ENCODE measurements at places on chromosomes 16 and 17.

- no peak for DNase-seq
Observed at GRCh38 chr16:55711959-55712876, 56.4 kb downstream of the SLC6A2 start.

DNA sequence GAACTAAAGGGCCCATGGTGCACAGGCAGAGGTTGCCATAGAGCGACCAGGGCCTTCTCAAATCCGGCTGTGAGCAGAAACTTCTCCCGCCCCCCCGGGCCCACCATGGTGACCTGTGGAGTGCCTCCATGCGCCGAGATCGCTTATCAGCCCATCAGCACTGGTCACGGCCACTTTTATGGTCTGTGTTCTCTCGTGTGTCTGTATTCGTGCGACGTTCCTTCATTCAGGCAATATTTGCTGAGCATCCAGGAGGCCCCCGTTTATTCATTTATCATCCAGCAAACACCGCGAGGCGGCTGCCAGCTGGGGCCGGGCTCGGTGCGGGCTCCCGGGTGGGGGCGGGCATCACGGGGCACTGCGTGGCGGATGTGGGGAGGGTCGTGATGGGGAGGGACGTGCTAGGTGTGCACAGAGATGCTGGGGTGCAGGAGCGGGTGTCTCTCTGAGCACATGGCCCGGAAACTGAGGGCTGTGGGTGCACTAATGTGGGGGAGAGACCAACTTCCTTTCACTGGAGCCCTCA is 88.0 kb upstream of the CBX4 start:
- no peak for DNase-seq

DNA sequence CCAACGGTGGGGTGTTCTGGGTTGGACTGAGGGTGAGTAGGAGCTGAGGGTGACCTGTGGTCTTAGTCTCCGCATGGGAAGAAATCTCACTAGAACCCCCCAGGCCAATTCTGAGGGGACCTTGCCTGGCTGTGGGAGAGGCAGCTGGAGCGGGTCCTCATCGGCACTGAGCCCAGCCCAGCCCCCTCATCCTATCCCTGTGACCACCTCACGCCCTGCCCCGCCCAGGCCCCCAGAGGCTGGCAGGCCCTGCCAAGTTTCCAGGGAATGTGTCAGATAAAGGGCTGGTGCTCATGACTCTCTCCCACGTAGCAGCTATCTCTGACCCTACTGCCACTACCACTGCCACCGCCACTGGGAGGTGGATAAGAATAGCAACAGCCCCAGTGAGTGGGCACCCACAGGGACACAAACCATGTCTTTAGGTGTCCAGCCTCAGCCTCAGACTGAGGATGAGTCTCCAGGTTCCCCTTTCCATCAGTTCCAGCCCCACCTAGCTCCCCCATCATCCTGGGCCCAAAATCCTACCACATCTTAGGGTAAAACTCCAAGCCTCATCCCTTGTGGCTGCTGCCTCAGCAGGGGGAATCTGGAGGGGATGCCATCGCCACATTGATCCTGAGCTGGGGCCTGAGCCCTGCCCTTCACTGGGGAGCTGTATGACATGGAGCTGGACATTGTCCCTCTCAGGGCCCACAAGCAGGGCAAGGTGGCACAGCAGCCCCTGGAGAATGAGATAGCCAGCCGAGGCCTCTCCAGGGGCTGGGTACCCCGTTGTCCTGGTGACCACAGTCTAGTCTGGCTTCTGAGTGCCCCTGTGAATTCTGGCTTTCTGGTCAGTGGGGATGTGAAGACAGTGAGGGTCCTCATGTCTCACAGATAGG is 14.9 kb downstream of the CDH16 start:
- DNase-seq = no peak

GRCh38 chr17:14429084-14429483 is 128.2 kb downstream of the HS3ST3B1 start:
- no peak for DNase-seq

Data from effector CD8-positive, alpha-beta T cell (primary cell).